HT-29 (cell line): ENCODE measurements at places on chromosomes 16 and 17.

DNA sequence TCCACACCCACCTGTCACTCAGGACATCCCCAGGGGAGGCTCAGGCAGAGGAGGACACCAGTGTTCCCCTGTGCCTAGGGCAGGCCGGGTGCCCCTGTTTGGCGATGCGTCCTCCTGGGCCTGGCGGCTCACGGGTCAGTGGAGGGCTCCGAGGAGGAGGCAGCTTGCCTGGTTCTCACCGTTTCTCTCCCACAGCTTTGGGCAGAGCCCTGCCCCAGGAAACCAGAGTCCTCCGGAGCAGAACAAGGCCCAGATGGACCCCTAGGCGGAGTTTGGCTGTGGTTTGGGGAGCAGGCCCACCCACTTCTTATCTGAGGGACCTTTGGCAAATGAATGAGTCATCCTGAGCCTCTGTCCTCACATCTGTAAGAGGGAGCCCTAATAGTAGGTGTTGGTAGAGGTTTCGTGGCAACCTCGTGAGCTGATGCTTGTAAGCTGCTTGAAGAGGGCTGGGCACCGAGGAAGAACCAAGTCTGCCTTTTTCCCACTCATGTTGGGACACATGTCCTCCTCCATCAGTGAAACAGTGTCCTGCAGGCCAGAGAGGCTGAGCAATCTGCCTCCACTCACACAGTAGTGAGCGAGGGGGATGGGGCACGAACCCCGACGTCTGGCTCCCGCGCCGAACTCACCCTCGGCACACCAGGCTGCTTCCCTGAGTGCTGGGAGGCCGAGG lies 247.0 kb upstream of the CIBAR2 start:
- DNase-seq = peak; percentile 39

GRCh38 chr16:49473131-49473530 lies 99.5 kb downstream of the C16orf78 start:
- no peak for DNase-seq

GRCh38 chr17:61591930-61592329 lies 911 bp upstream of the NACA2 start:
- DNase-seq = no peak

DNA sequence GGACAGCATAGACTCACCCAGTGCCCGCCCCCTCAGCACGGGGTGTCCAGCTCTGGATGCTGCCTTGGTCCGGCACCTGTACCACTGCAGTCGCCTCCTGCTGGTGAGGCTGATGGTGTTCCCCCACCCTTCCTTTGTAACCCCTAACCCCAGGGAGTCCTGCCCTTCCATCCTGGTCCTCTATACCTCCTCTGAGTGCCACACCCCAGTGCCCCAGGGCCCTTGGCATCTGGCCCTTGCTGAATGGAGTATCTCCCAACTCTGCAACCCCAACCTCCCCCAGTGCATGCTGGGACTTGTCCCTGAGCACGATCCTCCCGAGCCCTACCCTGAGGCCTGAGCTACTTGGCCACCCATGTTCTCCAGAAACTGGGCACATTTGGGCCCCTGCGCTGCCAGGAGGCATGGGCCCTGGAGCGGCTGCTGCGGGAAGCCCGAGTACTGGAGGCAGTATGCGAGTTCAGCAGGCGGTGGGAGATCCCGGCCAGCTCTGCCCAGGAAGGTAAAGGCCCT lies 15.8 kb downstream of the RIPOR1 start:
- DNase-seq = peak; percentile 0

- DNase-seq = peak; percentile 73
Observed at GRCh38 chr17:50027172-50027880, 28.6 kb upstream of the ITGA3 start.

GRCh38 chr16:17389384-17389783 lies 81.4 kb downstream of the XYLT1 start:
- DNase-seq = no peak

DNA sequence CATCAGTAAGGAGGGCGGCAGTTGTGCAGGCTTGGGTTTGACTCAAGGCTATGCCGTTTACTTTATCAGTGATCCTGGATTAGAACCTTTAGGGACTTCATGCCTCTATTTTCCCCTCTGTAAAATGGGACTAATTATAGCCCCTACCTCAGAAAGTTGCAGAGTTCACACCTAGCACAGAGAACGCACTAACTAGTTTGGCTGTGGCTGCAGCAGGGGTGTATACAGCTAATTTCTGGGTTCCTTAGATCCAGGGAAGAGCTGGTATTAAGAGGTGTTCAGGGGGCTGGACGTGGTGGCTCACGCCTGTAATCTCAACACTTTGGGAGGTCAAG lies 267.3 kb downstream of the CPPED1 start:
- DNase-seq = no peak

DNA sequence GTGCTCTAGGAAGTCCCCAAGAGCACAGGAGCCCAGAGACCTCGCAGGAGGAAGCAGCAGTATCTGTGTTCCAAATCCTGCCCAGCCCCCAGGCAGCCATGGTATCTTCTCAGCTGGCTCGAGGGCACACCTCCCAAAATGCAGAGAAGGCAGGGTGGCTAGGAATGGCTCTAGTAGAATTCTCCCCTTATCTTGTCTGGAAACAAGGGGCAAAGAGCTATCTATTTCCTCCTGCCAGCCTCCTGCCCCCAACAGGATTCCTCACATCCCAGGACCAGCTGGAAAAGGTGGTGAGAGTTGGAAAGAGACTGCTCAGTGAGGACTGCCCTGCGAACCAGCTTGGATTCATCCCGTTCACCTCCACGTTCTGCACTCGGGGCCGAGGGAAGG lies 8.6 kb upstream of the TSPOAP1 start:
- no peak for DNase-seq

DNA sequence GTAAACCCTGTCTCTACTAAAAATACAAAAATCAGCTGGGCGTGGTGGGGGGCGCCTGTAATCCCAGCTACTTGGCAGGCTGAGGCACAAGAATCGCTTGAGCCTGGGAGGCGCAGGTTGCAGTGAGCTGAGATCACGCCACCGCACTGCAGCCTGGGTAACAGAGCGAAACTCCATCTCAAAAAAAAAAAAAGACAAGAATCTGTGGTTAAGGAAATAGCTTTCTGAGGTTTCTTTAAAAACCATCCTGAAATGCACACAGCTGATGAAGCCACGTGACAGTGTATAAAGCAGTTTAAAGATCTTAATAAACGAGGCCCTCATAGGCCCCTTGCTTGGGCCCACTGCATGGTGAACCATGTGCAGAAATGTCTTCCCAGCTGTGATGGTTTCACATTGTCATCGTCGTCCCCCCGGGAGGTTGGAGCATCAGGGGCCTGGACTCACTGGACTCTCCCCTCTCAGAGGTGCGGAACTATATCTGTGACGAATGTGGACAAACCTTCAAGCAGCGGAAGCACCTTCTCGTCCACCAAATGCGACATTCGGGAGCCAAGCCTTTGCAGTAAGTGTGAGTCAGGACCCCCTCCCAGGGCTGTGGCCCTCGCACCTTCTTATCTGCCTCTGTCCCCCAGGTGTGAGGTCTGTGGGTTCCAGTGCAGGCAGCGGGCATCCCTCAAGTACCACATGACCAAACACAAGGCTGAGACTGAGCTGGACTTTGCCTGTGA lies 16.2 kb downstream of the ZNF276 start:
- no peak for DNase-seq

DNA sequence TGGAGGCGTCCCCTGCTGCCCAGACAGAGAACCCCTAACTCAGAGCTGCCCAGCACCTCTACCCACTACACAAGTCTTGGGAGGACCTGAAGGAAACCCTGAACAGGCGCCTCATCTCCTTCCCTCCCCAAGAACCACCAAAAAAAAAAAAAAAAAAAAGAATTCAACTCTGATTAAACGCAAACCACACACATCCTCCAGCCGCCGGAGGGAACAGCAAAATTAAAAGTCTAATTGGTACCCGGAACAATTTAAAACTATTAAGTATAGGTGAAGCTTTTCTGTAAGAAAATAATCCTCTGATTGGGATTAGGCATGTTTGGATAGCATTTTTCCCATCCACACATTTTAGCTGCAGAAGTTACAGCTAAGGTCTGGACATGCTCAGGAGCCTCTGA lies 202.7 kb downstream of the ZNF423 start:
- no peak for DNase-seq

- DNase-seq = no peak
Observed at GRCh38 chr16:58041628-58041955, 16.0 kb downstream of the MMP15 start.

DNA sequence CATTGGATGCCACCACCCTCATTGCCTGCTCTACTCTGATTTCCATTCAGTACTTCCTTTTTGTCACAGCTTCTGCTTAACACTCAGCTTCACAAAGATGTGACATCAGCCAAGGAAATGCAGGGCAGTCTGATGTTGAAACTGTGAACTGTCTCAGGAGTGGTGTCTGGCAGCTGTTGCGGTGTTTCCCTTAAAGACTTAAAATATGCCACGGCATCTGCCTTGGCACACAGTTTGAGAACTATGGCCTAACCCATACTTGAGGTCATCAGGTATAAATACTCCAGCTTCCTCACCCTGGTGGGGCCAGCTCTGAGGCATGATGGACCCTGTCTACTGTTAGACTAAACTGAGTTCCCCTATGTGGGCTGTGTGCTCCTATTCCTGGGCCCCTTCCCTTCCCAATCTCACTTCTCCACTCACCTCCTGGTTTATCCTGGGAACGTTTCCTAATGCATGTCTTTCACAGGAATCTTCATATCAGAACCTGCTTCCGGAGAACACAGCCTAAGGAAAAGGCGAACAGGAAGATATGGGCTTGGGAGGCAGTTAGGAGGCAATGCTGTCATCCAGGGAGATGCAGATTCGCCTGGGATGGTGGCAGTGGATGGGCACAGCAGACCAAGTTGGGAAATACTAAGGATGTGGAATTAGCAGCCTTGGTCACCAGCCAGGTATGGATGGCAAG lies 96.5 kb downstream of the WSCD1 start:
- DNase-seq = no peak

- DNase-seq = peak; percentile 54
Observed at GRCh38 chr16:85393674-85394451, 219.3 kb upstream of the GSE1 start.

GRCh38 chr17:27579897-27580321 lies 51.1 kb upstream of the LGALS9 start:
- DNase-seq = no peak

- DNase-seq = no peak
Observed at GRCh38 chr17:64983708-64984107, 64.4 kb upstream of the LRRC37A3 start.

- DNase-seq = no peak
Observed at GRCh38 chr16:27561216-27561615, 11.3 kb downstream of the KATNIP start.

DNA sequence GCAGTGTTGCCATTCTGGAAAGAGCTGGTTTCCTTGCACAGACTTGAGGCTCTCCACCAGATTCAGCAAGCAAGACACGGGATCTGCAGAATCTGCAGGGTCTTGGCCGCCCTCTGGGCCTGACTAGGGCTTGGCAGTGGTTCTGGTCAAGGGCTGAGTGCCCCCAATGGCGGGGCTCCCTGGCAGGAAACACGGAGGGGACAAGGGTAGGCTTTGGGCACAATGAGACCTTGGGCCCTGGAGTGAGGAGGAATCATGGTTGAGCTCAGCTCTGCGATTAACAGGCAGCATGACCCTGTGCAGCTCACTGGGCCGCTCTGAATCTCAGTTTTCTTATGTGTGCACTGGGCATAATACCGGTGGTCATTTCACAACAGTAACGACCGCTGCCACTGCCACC lies 249.9 kb downstream of the GSG1L start:
- no peak for DNase-seq

GRCh38 chr17:72772331-72772821 lies 320.1 kb downstream of the SLC39A11 start:
- no peak for DNase-seq

DNA sequence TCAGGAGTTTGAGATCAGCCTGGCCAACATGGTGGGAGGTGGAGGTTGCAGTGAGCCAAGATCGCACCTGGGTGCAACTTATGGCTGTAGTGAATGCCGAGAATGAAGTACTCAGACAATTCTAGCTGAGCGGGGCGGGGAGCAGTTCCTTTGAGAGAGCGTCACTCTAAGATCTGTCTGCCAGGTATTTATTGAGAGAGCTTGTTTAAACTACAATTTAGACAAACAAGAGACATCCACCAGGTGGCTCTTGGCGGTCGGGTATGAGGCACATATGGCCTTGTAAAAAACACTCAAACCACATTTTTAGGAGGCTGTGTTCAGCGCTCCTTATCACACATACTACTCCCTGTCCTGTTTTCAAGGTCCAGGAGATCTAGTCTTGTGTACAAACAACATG lies 40.6 kb upstream of the CDH1 start:
- peak; percentile 55 for DNase-seq

- DNase-seq = peak; percentile 73
Observed at GRCh38 chr16:4371357-4372000, at the start of gene VASN. Gene VASN (plus strand): TSS chr16:4371848. CDS start chr16:4380878, 9,030 bp downstream.

GRCh38 chr16:89410322-89410721 lies 80.0 kb downstream of the ANKRD11 start:
- DNase-seq = no peak

- no peak for DNase-seq
Observed at GRCh38 chr17:72342627-72343527, 222.1 kb downstream of the SOX9 start.

DNA sequence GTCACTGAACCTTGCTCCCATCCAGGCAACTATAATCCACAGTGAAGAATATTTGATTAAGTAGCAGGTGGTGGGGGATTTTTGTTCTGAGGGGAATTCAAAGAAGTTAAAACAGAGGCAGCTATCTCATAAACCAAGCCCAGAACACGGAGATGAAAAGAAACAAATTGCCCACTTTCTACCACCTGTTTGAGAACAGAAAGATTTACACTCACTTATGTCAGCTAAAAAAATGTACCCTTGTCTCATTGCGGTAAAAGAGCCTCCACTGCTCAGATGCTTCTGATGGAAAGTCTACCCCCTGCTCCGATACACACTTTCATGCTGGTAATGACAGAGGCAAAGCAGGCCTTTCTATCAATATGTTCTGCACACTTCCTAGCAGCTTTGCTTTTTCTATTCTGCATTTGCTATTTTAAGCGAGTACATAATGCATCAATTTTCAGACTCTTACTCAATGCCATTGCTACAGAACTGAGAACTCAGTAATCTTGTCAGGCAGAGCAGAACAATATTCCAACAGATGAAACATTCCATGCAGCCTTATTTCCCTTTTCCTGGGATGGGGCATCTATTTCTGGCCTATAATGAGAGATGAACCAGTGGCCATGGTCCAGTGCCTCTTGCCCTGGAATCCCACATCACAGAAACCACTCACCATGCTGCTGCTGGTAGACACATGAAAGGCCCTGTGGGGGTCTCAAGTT lies 29.0 kb downstream of the CDK5R1 start:
- DNase-seq = no peak

- peak; percentile 51 for DNase-seq
Observed at GRCh38 chr17:74923538-74924249, 379 bp upstream of the OTOP2 start.
